ENCODE measurements at places on chromosomes 16 and 17. TPM values are rescaled to one million over a fixed set of nuclear protein-coding genes. Genes with fewer than 3 reads are reported as not detected.

The CFAP97D1 gene
- not detected for total RNA-seq

DNA sequence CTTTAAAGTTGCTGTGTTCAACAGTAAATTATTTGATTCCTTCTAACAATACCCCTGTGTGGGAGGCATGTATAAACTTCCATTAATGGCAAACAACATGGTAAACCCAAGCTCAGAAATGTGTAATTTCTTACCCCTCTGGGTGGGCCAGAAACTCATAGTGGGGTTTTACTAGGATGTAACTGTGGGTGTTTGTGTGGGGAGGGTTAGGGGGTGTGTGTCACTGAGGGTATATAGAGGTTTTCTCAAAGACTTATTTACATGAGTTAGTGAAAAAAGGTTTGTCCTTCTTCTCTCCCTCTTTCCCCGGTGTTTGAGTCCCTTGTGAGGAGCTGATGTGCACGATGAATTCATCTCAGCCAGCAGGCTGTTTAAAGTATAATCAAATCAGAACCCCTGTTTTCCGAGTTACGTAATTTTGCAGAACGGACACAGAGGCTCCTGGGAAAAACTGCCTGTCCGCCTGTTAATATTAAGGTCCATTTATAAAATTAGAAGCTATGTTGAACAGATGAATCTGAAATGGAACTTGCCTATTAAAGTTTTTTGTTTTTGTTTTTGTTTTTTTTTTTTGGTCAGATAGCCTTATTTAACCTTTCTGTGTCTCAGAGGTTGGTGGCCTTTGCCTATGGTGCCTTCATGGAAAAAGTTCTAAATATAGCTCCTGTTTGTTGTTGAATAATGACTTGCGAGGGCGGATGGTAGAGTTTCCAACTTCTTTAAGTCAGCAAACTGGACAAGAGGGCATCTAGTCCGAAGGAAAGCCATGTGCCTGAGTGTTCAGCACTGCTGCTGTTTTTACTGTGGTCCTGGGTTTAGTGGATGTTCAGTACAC is 73.3 kb downstream of the MSI2 start:
- DNase-seq = no peak

- DNase-seq = no peak
These were observed 29.6 kb downstream of the CLUAP1 start for GRCh38 chr16:3530371-3530914.

The TBC1D3E gene
- not detected for total RNA-seq

DNA sequence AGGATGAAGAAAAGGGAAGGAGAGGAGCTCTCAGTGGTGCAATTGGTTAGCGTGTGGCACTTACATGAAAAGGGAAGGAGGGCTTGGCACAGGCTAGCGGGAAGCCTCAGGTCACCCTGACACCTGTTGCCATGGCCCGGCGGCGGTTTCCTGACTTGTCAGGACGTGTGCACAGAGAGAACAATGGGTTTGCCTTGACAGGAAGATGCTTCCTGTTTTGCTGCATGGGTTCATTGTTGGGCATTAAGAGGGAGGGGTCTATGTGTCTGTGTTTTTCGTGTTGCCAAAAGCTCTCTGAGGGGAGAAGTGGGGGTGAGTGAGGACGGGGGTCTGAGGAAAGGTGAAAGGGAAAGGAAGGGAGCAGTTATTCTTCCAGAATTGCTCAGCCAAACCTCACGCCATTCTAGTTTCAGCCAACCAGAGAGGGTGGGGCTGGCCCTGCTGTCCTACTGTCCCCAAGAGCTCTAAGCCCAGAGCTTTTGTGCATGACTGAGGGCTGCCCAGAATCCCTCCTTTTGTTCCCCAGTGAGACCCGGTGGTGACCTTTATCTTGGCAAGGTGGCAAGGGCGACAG is 17.1 kb upstream of the CCR7 start:
- peak; percentile 78 for DNase-seq

- DNase-seq = no peak
These were observed 539.4 kb downstream of the MAF start for GRCh38 chr16:79061181-79061580.

- DNase-seq = no peak
These were observed 198.2 kb upstream of the CHMP6 start for GRCh38 chr17:80793421-80793820.

- DNase-seq = no peak
These were observed 642 bp downstream of the ZNF205 start for GRCh38 chr16:3112881-3113574.

DNA sequence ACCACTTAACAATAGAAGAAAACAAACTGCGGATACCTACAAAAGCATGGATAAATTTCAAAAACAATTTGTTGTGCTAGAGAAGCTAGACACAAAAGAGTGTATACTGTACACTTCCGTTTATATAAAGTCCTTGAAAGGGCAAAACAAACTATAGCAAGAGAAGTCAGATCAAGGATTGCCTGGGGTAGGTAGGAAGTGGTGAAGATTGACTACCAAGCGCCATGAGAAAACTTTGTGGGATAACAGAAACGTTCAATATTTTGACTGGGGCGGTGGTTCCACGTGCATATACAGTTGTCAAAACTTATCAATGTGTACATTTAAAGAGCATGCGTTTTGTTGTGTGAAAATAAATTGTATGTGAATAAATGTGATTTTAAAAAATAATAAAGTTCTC is 55.6 kb upstream of the CCL2 start:
- no peak for DNase-seq

DNA sequence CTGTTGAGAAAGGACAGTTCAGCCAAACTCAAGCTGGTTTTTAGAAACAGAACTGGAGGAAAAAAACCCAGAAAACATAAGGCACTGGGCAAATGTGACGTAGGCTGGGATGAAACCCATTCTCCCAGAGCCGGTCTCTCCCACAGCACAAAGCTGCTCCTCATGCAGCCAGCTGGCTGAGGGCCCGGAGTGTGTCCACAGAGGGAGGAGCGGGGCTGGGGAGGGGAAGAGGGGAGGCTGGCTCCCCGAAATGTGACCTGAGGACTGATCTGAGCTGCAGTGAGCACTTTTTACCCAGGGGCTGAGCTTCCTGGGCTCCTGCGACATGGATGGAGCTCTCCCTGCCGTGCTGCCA is 20.8 kb downstream of the FOXF1 start:
- no peak for DNase-seq

DNA sequence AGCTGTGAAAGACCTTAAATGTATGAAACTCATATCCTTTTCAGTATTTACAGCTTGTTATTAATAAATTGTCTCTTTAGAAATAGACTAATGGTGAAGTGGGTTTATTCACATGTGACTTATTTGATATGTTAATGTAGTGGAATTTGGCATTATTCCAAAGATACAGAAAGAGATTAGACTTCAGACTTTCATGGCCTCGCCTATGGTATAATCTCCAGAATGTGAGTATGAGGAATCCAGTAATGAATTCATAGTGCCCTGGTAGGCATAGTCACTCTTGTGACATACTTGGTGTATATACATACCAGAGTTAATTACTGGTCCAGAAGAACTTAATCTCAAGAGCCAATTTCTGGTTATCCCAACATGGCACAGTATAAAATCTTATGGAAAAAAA is 72.7 kb downstream of the OMG start:
- DNase-seq = no peak

The TP53TG3C gene
- total RNA-seq = not detected

DNA sequence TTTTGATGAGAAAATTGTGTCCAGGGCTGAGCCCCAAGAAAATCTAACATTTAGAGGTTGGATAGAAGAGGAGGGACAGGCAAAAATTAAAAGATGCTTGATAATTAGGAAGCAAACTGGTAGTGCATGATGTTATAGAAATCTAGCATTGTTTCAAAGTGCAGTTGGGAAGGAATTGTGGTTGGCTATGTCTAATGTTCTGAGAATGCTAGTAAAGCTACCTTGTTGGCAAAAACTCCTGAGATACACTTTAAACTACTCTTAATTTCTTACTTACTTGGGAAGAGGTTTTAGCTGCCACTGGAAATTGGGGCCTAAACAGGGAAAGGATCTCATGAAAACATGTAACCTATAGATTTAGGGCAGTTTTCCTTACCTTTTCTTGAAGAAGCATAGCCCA is 48.3 kb downstream of the MAP2K4 start:
- DNase-seq = no peak

DNA sequence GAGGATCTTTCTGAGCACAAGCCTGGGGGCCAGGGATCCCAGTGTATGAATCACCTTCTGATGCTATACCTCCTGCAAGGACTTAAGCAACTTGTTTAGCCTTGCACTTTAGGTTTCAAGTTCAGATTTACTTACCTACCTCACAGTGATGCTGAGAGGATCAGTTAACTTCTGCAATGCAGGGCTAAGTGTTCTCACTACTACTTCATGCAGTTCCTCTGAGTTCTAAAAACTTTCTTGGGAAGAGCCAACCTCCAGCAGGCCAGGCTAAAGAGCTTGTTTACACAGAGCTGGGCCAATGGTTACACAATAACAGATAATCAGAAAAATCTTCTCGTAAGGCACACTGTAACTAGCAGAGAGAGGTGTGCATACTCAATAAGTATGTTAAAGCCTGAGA is 13.0 kb downstream of the VEZF1 start:
- DNase-seq = no peak

The PERCC1 gene
- total RNA-seq = 0.86 TPM

DNA sequence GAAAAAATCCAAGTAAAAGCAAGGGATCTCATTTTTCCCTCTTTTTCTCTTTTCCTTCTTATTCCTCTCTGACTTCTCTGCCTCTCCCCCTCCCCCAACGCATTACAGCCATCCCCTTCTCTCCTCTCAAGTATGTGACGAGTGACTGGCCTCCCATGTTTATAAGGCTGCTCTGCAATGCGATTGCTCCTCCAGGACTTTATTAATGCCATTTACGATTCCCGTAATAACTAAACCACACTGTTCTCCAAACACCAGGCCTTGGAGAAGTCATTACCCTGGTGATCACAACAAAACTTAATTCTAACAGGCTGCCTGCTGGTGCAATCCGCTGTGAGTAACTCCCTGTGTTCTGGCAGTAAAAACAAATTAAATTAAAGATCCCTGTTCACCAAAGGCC is 88.8 kb downstream of the HS3ST3B1 start:
- DNase-seq = no peak

DNA sequence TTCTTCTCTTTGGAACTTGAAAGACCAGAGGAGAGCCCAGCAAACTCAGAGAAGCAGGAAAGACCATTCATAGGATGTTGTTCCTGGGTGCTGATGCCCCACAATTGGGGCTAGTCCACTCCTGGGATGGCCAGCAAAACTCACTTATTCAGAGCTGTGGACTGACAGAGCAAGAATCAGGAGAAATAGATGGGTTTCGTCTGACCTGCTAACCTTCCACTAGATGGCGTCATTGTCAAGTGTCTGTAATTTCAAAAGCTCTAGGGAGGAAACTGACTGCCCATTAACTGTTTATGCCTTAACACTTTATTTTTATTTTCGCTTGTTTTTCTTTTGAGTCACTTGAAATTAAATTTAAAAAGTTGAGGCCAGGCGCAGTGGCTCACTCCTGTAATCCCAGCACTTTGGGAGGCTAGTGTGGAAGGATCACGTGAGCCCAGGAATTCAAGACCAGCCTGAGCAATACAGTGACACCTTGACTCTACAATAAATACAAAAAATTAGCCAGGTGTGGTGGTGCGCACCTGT is 28.7 kb upstream of the MILR1 start:
- peak; percentile 54 for DNase-seq

The CDRT4 gene
- total RNA-seq = 10.1 TPM

- DNase-seq = no peak
These were observed 39.7 kb downstream of the NACA2 start for GRCh38 chr17:61551255-61551742.

The TNFRSF17 gene
- total RNA-seq = not detected

- DNase-seq = no peak
These were observed 15.5 kb downstream of the NEUROD2 start for GRCh38 chr17:39591958-39592954.

The PRR35 gene
- total RNA-seq = not detected

The PRSS33 gene
- total RNA-seq = 0.19 TPM
